ENCODE measurements at places on chromosomes 13 and 19. TPM values are rescaled to one million over a fixed set of nuclear protein-coding genes. Genes with fewer than 3 reads are reported as not detected.

- H3K27me3 ChIP-seq: no peaks in the 10 kb centered on the region
- DNase-seq: no peak
- H3K27ac ChIP-seq: no peak overlapping the region
- no peak overlapping the region for H3K4me3 ChIP-seq
- H3K4me1 ChIP-seq: no peaks in the 10 kb centered on the region
These were observed 3.8 kb upstream of the CASP14 start for GRCh38 chr19:15045506-15045905.

GRCh38 chr13:54162069-54162468 is 1133.5 kb downstream of the OLFM4 start:
- H3K27me3 ChIP-seq: no peaks in the 10 kb centered on the region
- DNase-seq: no peak
- H3K36me3 ChIP-seq: no peaks in the 10 kb centered on the region
- no peak overlapping the region for H3K27ac ChIP-seq

- peaks cover 49% of the 10 kb centered on the region for H3K4me1 ChIP-seq
- H3K36me3 ChIP-seq: peaks cover 26% of the 10 kb centered on the region
- H3K4me3 ChIP-seq: peak within 1 kb of the TSS; percentile 61
- H3K27ac ChIP-seq: peak within 1 kb of the TSS; percentile 92
These were observed at the start of gene FAM174C for GRCh38 chr19:1275260-1275975. TSS of gene FAM174C (plus strand) at chr19:1275530. CDS start at chr19:1275550, 20 bp downstream.

DNA sequence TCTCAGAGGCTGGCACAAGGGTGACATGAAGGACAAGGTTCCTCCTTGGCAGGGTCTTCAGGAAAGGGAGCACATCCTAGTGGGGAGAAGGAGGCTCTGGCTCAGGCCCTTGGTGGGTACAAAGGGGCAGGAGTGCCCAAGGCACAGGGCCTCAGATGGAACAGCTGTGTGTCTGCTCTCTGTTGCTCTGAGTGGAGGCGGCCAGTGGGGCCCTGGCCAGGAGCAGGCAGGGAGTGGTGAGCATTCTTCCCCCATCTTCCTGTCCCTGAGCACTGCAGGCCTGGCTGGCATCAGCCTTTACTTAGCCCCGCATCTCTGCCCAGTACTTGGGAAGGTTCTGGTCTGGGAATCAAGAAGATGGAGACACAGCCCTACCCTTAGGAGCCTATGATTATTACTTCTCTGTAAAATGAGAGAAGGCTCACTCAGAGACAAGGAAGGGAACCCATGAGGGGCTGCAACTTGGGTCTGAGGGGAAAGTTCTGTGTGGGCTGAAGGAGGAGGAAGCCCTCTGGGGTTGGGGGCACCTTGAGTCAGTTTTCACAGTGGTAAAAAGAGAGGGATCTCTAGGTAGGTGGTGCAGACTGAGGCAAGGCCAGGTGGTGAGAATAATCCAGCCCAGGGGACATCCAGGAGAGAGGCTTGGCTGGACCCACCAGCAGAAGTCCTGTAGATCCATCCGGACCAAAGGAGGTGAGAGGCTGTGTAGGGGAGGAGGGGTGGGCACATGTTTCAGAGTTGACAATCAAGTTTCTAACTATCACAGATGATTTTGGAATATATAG is 173.5 kb downstream of the TSHZ3 start:
- H3K27ac ChIP-seq: no peak overlapping the region
- no peaks in the 10 kb centered on the region for H3K4me1 ChIP-seq
- H3K27me3 ChIP-seq: no peaks in the 10 kb centered on the region
- H3K36me3 ChIP-seq: no peaks in the 10 kb centered on the region
- no peak overlapping the region for H3K4me3 ChIP-seq

DNA sequence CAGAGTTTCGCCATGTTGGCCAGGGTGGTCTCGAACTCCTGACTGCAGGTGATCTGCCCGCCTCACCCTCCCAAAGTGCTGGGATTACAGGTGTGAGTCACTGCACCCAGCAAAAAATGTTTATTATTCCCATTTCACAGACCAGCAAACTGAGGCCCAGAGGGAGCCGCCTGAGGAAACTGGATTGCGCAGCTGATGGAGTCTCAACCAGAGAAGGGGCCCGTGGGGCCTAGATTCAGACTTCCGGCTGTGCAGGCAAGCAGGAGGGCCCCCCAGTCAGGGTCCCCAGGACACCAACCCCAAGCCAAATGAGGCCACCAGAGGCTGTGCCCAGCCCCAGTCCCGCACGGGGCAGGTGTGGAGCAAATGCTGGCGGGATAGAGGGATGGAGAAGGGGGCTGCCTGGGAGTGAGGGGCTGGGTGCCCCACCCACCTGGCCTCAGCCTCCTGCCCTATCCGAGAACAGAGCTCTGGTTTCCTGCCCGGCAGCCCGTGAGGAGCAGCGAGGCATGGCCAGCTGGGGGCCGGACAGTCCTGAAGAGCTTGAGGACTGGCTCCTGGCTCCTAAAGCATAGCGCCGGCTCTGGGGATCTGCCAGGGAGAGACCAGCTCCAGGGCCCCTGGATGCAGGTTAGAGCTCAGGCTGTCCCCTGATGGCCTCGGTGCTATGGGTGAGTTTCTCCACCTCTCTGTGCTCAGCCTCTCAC is 22.0 kb downstream of the MISP start:
- no peak for DNase-seq
- no peaks in the 10 kb centered on the region for H3K27me3 ChIP-seq
- no peak overlapping the region for H3K27ac ChIP-seq

DNA sequence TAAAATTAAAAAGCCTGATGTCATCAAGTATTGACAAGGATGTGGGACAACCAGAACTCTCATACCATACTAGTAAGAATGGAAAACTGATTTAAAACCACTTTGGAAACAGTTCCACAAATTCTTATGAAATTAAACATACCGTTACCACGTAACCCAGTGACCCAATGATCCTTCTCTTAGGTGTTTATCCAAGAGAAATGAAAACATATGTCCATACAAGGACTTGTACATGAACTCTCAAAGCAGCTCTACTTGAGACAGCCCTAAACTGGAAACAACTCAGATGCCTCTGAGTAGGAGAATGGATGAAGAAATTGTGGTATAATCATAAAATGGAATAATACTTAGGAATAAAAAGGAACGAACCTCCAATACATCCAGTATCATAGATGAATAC is 27.6 kb downstream of the SLC6A16 start:
- DNase-seq: peak; percentile 36
- H3K4me3 ChIP-seq: no peak overlapping the region
- H3K36me3 ChIP-seq: no peaks in the 10 kb centered on the region
- H3K27me3 ChIP-seq: no peaks in the 10 kb centered on the region
- H3K27ac ChIP-seq: no peak overlapping the region

DNA sequence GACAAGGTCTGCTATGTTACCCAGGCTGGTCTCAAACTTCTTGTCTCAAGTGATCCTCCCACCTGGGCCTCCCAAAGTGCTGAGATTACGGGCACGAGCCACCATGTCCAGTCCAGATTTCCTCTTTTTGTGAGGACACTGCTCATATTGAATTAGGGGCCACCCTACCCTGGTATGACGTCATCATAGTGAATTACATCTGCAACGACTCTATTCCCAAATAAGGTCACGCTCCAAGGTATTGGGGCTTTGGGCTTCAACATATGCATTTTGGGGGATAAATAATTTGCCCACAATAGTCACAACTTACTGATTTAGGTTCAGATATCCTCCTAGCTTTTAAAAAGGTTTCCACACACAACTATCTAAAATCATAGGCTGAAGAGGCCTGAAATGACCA is 9.5 kb downstream of the SLC15A1 start:
- H3K27ac ChIP-seq: no peak overlapping the region
- H3K4me1 ChIP-seq: no peaks in the 10 kb centered on the region
- no peak for DNase-seq
- H3K36me3 ChIP-seq: no peaks in the 10 kb centered on the region
- no peak overlapping the region for H3K4me3 ChIP-seq

- H3K27ac ChIP-seq: no peak overlapping the region
- no peak overlapping the region for H3K4me3 ChIP-seq
- no peaks in the 10 kb centered on the region for H3K27me3 ChIP-seq
- DNase-seq: peak; percentile 37
- peaks cover 3% of the 10 kb centered on the region for H3K36me3 ChIP-seq
These were observed 6.9 kb downstream of the PEAK3 start for GRCh38 chr19:2274931-2275535.

PLIN5 gene
- not detected for total RNA-seq

FAM83E gene
- total RNA-seq: 1.7 TPM

VSTM2B gene
- total RNA-seq: not detected

ZBTB32 gene
- not detected for total RNA-seq

SUGP2 gene
- 73.8 TPM for total RNA-seq

ZFP14 gene
- 3.4 TPM for total RNA-seq

Measured in astrocyte (in vitro differentiated cells and primary cell).